ENCODE measurements at places on chromosomes 4 and X.
A peak's percentile ranks its signal among the peaks of the same experiment; 100 is the strongest.

DNA sequence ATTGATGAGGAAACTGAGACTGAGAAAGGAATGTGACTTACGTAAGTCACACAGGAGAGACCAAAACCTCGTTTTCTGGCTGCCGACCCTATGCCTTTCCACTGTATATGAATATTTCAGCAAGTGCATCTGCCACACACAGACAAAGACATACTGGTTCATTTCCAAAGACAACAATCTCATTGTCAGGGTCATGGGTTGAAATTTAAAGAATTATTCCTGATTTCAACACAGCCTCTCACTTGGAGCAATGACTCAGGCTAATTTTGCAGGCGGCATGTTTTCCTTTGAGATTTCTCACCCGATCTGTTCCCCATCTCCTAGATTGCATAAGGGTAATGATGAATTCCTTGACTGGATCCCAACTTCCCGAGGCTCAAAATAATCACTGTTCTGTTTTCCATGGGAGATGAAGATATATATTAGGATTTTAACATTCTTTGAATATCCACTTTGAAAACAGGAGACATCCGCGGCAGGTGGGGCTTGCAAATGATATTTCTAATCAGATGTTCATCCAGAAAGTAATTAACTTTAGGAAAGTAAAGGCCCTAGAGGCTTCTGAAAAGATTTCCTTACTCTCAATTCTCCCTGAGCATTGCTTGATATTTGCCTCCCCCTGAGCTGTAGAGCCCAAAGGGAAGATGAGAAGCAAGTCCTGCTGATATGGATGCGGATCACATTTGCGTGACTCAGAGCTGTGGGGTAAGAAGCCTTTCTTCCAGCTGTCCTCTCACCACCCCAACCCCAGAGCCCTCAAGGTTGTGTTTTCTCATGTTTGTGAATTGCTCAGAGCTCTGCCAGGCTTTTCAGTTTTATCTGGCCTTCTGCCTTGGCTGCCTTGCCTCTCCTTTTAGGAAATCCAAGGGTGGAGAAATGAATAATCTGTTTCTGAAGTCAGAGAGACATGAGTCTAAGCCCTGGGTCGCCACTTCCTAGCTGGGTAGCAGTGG, 361.1 kb upstream of the BOD1L1 start:
- DNase-seq: no peak

DNA sequence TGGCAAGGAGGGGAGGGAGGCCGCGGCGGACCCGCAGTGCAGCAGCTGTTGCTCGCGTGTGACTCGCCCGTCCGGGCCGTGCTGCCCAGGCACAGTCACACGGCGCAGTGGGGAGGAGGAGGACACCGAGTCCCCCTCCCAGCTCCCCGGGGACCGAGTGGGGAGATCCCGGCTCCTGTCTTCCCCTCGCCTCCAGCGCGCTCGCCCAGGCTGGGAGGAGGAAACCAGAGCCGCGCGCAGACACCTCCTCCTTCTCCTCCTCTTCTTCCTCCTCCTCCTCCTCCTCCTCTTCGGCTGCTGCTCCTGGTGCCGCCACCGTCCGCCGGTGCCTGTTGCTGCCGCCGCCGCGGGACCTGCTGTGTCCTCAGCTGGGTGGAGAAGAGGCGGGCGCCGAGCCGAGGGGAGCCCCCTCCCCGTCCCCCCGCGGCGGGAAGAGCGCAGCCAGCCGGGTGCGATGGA, at the start of gene TBC1D1:
TBC1D1 (plus strand) TSS at position 284 of the 459 bp plus-strand sequence. CDS start 11,012 bp downstream, outside the sequence.
- DNase-seq: peak; percentile 58

DNA sequence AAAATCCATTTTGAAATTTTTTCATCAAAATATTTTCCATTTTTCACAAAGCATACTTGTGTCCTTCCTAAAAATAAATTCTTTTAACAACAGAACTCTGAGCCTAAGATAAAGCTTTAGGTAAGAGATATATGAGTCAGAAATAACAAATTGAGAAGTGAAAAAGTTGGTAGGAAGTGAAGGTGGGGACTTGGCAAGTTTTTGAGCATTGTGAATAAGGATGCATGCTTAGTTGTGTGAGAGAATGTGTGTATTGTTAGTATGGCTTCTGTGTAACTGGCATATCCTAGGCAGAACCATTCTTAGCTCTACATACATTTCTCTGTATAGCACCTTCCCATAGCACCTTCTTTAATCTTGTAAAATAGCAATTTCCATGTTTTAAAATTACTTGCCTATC, 6.8 kb downstream of the ASB5 start:
- no peak for DNase-seq

GRCh38 chr4:40414673-40415072, 79.5 kb downstream of the CHRNA9 start:
- no peak for DNase-seq

GRCh38 chrX:10110316-10110935, 46.3 kb upstream of the CLCN4 start:
- peak; percentile 31 for DNase-seq
